HFFc6 (cell line): ENCODE measurements at places on chromosomes 2 and 18.
A peak's percentile ranks its signal among the peaks of the same experiment; 100 is the strongest.

DNA sequence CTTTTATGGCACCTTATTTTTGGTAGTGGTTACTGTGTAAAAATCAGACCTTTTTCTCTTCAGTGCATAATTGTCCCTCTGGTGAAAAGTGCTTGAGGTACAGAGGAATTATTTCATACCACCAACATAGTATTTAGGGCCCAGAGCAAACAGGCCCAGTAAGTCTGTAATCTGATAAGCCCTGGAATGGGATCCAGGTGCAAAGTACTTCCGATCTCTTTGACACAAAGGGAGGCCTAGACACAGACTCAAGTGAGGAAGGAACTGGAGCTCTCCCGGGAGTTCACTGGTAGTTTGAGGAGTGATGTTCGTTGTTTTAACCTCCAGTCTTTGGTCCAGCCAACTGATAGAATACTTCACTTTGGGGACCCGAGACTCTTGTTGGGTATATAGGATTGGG, 57.4 kb downstream of the RAB31 start:
- DNase-seq, result no peak

- no peak for DNase-seq
Observed at GRCh38 chr2:237030382-237030781, 55.3 kb upstream of the COPS8 start.

GRCh38 chr2:124347209-124347608, 322.1 kb downstream of the CNTNAP5 start:
- DNase-seq, result no peak

GRCh38 chr2:240960971-240961876, 37.2 kb upstream of the SNED1 start:
- DNase-seq, result no peak

DNA sequence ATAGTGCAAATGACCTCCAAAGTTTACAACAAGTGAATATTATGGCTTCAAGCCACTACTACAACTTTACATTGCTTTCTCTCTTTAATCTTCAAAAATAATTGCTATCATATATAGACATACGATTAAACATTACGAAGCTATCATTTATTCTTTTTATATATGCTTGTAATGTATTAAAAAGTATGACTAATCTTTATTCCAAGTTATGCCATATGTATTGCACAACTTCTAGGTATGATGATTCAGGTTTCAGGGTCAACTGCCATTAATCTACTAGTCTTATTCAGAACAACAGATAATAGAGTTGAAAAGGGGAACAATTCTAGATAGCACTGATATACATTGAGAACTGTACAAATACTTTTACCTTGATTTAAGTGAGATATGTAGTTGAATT, 506.2 kb upstream of the TMEFF2 start:
- DNase-seq, result no peak

DNA sequence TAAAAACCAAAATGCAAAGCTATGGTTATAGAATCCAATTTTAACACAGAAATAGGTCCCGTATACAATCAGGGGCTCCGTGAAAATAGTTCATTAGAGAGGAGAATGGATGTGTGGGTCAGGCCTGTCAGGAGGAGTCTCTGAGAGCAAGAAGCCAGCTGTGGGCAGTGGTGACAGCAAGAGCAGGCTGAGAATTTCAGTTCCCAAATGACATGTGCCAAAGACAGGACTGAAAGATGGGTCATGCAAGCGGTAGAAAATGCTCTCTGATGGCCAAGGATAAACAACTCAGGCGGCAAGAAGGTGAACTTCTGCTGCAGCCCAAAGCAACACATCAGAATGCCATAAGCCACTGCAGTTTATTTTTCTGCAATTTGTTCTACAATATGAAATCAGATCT, 100.4 kb downstream of the CCDC141 start:
- DNase-seq, result no peak

DNA sequence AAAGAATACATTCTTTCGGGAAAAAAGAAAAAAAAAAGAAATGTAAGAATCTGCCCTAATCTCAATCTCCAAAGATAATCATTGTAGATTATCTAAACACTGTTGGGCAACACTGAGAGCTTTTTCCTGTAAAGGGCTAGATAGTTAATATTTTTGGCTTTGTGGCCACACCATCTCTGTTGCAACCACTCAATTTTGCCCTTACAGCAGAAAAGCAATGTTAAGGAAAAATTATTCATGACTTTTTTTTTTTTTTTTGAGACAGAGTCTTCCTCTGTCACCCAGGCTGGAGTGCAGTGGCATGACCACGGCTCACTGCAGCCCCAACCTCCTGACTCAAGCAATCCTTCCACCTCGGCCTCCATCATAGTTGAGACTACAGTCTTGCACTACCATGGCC, 17.3 kb upstream of the FZD5 start:
- DNase-seq, result no peak

DNA sequence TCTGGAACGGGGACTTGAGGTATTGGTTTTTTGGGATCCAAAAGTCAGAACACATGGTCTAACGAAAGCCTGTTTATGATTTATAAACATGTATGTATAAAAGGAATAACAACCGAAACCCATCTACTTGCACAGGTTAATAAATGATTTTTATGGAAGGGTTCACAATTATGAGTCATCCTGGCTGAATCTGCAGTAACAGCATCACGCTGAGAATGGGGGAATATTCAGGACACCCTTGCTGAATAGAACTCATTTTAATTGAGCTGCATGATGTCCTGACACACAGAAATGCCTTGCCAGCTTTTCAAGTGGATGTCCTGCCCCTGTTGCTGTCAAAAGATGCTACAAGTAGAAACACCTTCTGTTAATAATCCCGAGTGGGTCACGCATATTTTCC, 54.7 kb upstream of the TGFA start:
- no peak for DNase-seq

DNA sequence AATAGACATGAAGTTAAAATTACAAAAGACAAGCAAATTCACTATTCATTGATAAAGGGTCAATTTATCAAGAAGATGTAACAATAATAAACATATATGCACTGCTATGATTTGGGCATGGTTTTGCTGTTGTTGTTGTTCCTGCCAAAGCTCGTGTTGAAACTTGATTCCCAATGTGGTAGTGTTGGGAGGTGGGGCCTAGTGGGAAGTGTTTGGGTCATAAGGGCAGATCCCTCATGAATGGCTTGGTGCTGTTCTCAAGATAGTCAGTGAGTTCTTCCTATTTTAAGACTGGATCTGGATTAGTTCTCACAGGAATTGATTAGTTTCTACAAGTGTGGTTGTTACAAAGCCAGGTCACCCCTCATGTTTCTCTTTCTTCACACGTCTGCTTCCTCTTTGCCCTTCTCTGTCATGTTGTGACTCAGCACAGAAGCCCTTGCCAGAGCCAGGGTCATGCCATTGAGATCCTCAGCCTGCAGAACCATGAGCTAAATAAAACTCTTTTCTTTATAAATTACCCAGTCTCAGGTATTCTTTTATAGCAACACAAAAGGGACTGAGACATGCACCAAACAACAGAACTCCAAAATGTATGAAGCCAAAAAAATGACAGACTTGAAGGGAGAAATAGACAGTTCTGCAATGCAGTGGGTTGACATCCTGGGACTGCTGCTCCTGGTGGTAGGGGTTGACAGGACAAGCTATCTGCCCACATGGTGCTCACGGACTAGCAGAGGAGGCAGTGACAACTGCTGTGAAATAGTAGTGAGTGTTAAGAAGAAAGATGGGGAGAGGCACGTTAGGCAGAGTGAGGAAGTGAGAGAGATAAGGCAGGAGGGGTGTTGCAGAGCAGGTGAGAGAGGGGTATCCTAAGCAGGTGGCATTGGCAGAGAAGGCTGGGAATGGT, 18.6 kb upstream of the SKA1 start:
- peak; percentile 10 for DNase-seq

DNA sequence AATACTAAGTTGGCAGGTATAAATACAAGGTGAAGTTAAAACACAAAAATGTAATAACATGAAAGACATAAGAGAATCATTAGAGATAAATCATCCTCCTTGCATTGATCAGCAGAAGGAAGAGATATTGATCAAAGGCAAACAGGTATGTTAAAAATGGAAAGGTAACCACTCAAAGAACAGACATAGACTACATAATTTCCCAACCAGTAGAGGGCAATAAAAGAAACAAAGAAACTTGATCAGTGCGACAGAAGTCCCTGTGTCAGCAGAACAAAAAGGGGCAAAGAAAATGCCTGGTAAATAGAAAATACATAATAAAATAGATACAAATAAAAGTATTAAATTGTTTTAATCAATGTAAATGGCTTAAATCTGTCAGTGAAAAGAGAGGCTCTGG, 53.6 kb downstream of the FAM228A start:
- DNase-seq, result peak; percentile 13

- DNase-seq, result no peak
Observed at GRCh38 chr2:170475878-170476277, 239.3 kb upstream of the SP5 start.

- DNase-seq, result no peak
Observed at GRCh38 chr2:152418688-152419087, 83.7 kb downstream of the FMNL2 start.

- peak; percentile 32 for DNase-seq
Observed at GRCh38 chr2:127525691-127526131, 578 bp downstream of the IWS1 start.

DNA sequence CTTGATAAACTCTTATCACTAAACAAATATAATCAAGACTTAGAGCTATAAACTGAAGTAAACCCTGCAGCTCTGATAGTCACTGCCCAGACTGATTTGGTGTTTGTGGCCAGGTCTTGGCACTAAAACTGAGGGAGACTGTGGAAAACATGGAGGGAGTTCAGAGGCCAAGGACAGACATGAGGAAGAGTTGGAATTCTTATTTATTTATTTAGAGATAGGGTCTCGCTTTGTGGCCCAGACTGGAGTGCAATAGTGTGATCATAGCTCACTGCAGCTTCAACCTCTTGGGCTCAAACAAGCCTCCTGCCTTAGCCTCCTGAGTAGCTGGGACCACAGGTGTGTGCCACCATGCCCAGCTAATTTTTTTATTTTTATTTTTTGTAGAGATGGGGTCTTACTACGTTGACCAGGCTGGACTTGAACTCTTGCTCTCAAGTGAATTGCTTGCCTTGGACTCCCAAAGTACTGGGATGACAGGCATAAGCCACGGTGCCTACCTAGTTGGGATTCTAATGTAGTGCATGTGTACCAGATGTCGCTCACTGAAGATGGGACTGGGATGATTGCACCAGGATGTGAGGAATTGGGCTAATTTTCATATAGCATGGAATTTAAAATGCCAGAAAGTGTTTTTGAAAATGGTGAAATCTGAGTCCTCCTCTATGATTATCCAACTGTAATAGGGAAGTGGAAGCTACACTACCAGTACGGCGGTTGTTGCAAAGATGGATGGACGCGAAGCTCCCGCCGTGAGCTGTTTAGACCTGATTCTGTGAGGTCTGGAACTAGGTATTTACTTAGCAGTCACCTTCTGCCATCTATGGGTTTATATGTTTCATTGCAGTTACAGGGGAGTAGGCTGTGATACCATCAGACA, 52.7 kb upstream of the CTLA4 start:
- DNase-seq, result peak; percentile 83

GRCh38 chr2:66522611-66523376, 87.9 kb downstream of the MEIS1 start:
- no peak for DNase-seq

- DNase-seq, result no peak
Observed at GRCh38 chr2:239386001-239386670, 14.7 kb downstream of the HDAC4 start.

DNA sequence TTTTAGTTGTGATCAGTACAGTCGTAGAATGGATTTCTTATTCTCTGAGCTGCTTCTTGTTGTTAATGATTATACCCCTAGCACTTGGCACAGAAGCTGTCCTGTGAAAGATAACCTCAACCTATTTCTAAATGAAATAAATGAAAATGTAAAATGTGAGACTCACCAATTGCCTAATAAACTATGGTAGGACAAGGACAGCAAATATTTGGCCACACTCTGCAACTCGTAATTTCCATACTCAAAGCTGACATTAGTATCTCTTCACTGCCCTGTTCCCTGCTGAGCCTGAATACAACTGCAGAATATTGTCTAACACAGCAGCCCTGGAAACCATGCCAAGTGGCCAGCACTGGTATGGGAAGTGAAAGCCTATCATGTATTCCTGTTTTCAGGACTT, 34.5 kb downstream of the TMEM182 start:
- no peak for DNase-seq

DNA sequence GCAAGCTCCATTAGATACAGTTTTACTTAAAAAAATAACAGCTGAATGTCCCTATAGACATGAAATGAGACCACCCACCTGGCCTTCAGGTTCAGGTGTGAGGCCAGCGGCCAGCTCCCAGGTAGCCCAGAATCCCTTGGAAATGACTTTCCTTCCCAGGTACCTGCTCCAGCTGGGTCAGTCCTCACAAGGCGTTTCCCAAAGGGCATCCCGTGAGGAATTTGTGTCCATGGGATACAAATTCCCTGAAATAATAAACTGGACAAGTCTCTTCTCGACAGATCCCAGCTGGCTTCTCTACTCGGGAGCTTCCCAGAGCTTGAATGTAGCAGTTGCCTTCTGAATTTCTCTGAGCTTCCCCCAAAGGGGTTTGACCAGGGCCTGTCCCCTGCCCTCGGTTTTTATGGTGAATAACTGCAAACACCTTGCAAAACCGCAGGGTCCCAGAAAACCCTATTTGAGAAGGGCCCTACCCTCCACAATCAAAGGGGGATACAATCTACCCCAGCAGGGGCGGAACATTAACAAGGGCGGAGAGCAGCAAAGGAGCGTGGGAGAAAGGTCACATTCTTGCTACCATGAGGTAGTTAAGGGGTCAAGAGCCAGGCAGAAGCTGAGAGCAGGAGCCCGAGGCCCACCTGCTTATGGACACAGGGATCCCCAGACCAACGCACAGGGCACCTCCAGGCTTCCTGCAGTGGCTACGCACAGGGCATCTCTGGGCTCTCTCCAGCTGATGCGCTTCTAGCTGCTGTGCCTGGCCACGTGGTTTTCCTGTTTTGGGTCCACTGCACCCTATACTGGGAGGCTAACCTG, 107.7 kb downstream of the HDAC4 start:
- no peak for DNase-seq

- DNase-seq, result no peak
Observed at GRCh38 chr2:126990200-126990599, 91.5 kb downstream of the TEX51 start.

- no peak for DNase-seq
Observed at GRCh38 chr18:22314001-22314400, 103.7 kb downstream of the CTAGE1 start.

GRCh38 chr2:27363933-27364332, 6.2 kb downstream of the EIF2B4 start:
- no peak for DNase-seq
